Small intestine (tissue), 16 donors: ENCODE measurements at places on chromosomes 3 and 15. TPM values are rescaled to one million over a fixed set of nuclear protein-coding genes. Genes with fewer than 3 reads are reported as not detected.

Gene LACTB
- polyA plus RNA-seq, result 15.4 TPM

Gene FETUB
- polyA plus RNA-seq, result not detected

Gene ACKR2
- polyA plus RNA-seq, result 0.22 TPM

Gene SEMA7A
- 2.3 TPM for polyA plus RNA-seq

Gene LMOD3
- polyA plus RNA-seq, result 0.27 TPM

Gene SLC15A2
- polyA plus RNA-seq, result 0.54 TPM

DNA sequence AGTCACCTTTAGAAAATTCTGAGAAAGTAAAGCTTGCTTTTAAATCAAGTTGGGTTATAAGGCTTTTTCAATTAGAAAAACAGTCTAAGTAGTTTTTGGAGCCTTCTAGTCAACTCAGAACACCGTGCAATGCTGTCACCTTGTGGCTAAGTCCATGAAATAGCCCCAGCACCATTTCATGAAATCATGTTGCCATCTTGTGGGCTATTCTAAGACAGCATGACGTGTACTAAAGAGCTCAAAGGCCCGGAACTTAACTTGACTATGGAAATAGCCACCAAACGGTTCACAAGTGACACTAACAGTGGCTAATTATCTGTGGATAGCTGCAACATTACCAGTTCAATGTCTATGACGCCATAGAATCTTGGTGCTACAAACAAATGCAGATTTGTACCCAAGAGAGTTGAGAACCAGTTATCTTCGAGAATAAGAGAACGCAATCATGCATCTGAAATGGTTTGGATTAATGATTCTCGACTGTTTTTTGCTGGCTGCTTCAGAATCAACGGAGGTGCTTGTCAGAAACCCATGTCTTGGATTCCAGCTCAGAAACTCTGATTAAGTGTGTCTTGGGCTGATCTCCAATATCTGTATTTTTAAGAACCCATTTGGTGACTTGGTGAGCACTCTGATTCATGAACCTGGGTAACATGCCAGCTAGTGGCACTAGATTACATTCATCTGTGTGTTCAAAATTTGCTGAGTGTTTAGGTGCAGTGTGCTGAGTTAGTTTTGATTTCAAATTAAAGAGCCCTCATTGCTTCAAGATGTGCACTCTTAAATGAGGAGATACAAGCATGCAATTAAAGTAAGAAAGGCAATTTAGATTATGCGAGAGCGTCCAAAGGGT lies 111.2 kb upstream of the MCTP2 start:
- no peaks in the 10 kb centered on the region for H3K27me3 ChIP-seq
- no peaks in the 10 kb centered on the region for H3K36me3 ChIP-seq
- H3K27ac ChIP-seq, result no peak overlapping the region
- no peaks in the 10 kb centered on the region for H3K4me1 ChIP-seq
- no peak overlapping the region for H3K4me3 ChIP-seq

- no peak overlapping the region for H3K27ac ChIP-seq
- H3K36me3 ChIP-seq, result no peaks in the 10 kb centered on the region
- no peaks in the 10 kb centered on the region for H3K4me1 ChIP-seq
- no peak for DNase-seq
- no peaks in the 10 kb centered on the region for H3K27me3 ChIP-seq
- no peak overlapping the region for H3K4me3 ChIP-seq
Observed at GRCh38 chr3:114436182-114436581, 142.4 kb downstream of the TIGIT start.

GRCh38 chr15:49423021-49423420 lies at the start of gene FGF7:
Gene FGF7, plus strand, starts transcription at chr15:49423242. Its CDS starts 1,056 bp downstream, at chr15:49424298.
- no peak within 1 kb of the TSS for H3K4me3 ChIP-seq
- no peaks in the 10 kb centered on the region for H3K27me3 ChIP-seq
- peak within 1 kb of the TSS; percentile 19 for H3K27ac ChIP-seq
- DNase-seq, result peak; percentile 16
- H3K4me1 ChIP-seq, result no peaks in the 10 kb centered on the region
- H3K36me3 ChIP-seq, result no peaks in the 10 kb centered on the region

- H3K27ac ChIP-seq, result no peak overlapping the region
- no peaks in the 10 kb centered on the region for H3K4me1 ChIP-seq
- H3K36me3 ChIP-seq, result no peaks in the 10 kb centered on the region
- H3K4me3 ChIP-seq, result no peak overlapping the region
- no peak for DNase-seq
- no peaks in the 10 kb centered on the region for H3K27me3 ChIP-seq
Observed at GRCh38 chr15:79901958-79902357, 5.1 kb upstream of the MTHFS start.

DNA sequence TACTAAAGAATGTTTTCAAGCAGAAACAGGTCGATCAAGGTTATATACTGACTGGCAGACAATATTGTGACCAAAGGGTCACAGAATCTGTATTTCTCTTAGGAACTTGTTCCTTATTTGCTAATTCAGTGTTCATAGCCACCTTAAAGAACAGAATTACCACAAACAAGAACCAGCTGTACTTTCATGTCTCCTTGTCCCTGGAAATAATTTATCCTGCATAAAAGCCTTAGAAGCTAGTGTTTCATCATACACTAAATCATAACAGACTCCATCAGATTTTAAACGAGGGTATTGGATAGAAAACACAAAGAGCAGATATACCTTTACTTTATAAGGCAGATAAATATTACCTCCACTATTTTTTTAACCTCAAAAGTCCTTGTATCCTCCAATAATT lies 6.4 kb downstream of the DNAJC19 start:
- no peaks in the 10 kb centered on the region for H3K27me3 ChIP-seq
- H3K4me3 ChIP-seq, result no peak overlapping the region
- DNase-seq, result no peak

DNA sequence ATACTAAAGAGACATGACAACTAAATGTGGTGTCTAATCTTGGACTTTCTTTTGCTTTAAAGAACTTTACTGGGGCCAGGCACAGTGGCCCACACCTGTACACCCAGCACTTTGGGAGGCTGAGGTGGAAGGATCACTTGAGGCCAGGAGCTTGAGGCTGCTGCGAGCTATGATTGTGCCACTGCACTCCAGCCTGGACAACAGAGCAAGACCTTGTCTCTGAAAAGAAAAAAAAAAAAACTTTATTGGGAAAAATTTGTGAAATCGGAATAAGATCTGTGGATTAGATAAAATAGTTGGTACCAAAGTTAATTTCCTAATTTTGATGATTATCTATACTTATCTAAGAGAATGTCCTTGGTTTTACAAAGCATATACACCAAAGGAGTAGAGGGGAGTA lies 34.4 kb upstream of the USP3 start:
- H3K27me3 ChIP-seq, result no peaks in the 10 kb centered on the region
- no peaks in the 10 kb centered on the region for H3K36me3 ChIP-seq
- H3K4me3 ChIP-seq, result no peak overlapping the region
- no peak overlapping the region for H3K27ac ChIP-seq

DNA sequence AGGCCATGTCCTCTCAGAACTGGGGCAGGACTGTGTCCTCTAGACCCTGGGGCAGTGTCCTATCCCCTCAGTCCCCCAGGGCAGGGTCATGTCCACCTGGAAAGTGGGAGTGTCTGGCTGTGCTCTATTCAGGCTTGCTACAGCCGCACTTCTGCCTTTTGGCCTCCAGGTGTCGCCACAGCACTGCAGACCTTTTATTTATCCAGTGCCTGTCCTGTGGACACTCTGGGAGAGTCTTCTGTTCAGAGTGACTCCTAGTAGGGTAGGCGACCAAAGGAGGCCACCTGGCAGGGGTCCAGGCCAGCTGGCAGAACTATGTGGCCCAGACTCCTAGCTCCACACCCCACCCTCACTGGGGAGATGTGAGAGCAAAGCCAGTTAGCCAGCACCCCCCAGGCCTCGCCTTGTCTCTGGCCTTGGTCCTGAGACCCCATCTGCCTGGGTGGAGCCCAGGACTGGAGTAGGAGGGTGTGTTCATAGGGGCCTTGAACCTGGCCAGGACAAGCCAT lies 3.9 kb downstream of the TMIE start:
- H3K4me3 ChIP-seq, result no peak overlapping the region
- peaks cover 6% of the 10 kb centered on the region for H3K4me1 ChIP-seq
- peaks cover 28% of the 10 kb centered on the region for H3K27me3 ChIP-seq
- no peaks in the 10 kb centered on the region for H3K36me3 ChIP-seq

GRCh38 chr3:20326541-20326940 lies 140.5 kb upstream of the SGO1 start:
- no peak overlapping the region for H3K27ac ChIP-seq
- no peaks in the 10 kb centered on the region for H3K4me1 ChIP-seq
- H3K27me3 ChIP-seq, result no peaks in the 10 kb centered on the region
- no peaks in the 10 kb centered on the region for H3K36me3 ChIP-seq
- H3K4me3 ChIP-seq, result no peak overlapping the region

GRCh38 chr15:99168601-99169580 lies 64.0 kb downstream of the SYNM start:
- no peak overlapping the region for H3K4me3 ChIP-seq
- H3K4me1 ChIP-seq, result no peaks in the 10 kb centered on the region
- H3K27me3 ChIP-seq, result no peaks in the 10 kb centered on the region
- DNase-seq, result no peak

- no peaks in the 10 kb centered on the region for H3K27me3 ChIP-seq
- no peak overlapping the region for H3K27ac ChIP-seq
- H3K36me3 ChIP-seq, result no peaks in the 10 kb centered on the region
- DNase-seq, result no peak
Observed at GRCh38 chr3:27688053-27688452, 34.1 kb downstream of the EOMES start.

DNA sequence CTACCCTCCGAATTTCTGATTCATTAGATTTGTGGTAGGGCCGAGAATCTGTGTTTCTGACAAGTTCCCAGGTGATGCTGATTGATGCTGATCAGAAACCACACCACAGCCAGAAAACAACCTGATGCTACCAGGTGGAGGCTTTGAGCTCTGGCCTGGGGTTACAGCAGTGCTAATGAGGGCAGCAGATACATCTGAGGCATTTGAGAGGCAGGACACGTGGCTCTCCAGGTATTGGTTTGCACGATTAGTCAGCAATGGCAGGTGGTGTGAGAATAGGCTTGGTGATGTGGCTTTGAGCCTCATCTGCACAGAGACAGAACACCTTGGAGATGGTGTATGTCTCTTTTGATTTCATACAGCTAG lies 78.8 kb upstream of the THBS1 start:
- H3K27ac ChIP-seq, result no peak overlapping the region
- H3K36me3 ChIP-seq, result no peaks in the 10 kb centered on the region
- no peak overlapping the region for H3K4me3 ChIP-seq
- DNase-seq, result no peak

DNA sequence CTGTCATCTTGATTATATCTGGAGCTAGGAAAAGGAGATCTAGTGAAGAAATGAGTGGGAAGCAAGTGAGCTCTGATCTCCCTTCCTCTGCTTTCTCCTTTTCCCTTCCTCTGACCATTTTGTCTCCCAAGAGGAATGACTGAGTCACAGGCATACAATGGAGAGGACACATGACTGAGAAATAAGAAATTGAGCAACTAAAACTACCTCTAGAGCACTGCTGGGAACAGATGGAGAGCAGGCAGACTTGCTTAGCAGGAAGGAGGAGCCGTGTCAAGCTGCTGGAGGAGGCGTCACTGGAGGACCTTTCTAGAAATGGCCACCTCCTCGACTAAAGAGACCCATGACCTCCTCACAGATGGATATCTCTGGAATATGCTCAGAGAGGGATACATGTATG lies 66.9 kb upstream of the MYO5C start:
- no peaks in the 10 kb centered on the region for H3K27me3 ChIP-seq
- H3K4me1 ChIP-seq, result no peaks in the 10 kb centered on the region
- no peak overlapping the region for H3K4me3 ChIP-seq
- no peak for DNase-seq

DNA sequence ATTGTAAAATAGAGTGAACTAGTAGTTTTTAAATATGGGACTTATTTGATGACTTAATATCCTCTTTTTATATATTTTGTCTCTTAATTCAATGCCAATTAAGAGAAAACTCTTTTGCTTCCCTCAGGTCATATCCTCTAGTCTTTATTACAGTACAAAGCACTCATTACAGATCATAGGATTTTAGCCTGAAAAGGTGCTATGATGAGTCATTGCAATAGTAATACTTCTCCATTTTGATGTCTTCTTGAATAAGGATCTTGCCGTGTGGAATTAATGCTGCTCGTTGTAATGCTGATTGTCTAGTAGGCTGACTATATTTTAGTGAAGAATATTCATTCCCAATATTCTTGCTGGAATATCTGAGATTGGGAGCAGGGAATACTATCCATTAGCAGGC lies 612.2 kb upstream of the GOLIM4 start:
- no peaks in the 10 kb centered on the region for H3K36me3 ChIP-seq
- no peak overlapping the region for H3K27ac ChIP-seq
- H3K4me1 ChIP-seq, result no peaks in the 10 kb centered on the region
- no peak overlapping the region for H3K4me3 ChIP-seq
- no peak for DNase-seq

- peaks cover 11% of the 10 kb centered on the region for H3K4me1 ChIP-seq
- H3K36me3 ChIP-seq, result peaks cover 5% of the 10 kb centered on the region
- H3K27ac ChIP-seq, result peak overlapping the region; percentile 97
Observed at GRCh38 chr15:74616366-74616939, 817 bp downstream of the CLK3 start.

DNA sequence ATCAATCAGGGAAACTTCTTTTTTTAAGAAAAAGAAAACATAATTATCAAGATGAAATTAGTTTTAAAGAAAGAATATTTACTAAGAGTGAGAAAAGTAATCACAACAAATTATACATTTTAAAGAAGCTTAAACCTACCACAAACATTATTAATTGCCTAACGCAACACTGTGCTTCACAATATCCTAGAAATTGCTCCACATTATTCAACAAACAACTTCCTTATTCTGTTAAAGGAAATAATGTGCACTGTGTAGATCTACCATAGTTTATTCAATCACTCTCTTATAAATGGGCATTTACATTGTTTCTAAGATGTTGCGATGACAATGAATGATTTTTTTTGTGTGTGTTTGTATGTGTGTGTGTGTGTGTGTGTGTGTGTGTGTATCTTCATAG lies 525.9 kb upstream of the KCNMB2 start:
- H3K4me1 ChIP-seq, result no peaks in the 10 kb centered on the region
- no peaks in the 10 kb centered on the region for H3K27me3 ChIP-seq
- no peak overlapping the region for H3K4me3 ChIP-seq
- H3K36me3 ChIP-seq, result no peaks in the 10 kb centered on the region
- DNase-seq, result no peak

DNA sequence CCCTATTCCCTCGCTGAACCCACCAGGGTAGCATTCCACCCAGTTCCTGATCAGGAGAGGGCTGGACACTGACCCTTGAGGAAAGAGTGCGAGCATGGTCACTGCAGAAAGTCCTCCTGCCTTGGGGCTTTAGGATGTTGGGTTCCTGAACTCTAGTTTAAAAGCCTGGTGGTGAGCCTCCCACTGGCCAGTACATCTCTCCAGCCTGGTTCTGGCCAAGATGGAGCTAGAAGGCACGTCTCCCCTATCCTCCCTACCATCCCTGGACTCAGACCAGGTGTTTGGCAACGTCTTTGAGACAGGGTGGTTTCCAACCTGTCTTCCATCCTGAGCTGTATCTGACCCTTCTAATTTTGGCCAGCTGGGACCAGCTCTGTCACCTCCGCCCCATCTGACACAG lies 31.4 kb downstream of the NBEAL2 start:
- DNase-seq, result no peak
- H3K4me1 ChIP-seq, result peaks cover 34% of the 10 kb centered on the region
- no peak overlapping the region for H3K4me3 ChIP-seq
- H3K36me3 ChIP-seq, result no peaks in the 10 kb centered on the region
- no peaks in the 10 kb centered on the region for H3K27me3 ChIP-seq
- no peak overlapping the region for H3K27ac ChIP-seq
